OCI-LY7 (cell line): ENCODE measurements at places on chromosomes 6 and 20. TPM values are rescaled to one million over a fixed set of nuclear protein-coding genes. Genes with fewer than 3 reads are reported as not detected.

Gene NTSR1
- not detected in 2 replicates for total RNA-seq

Gene INSM1
- not detected in 2 replicates for total RNA-seq

Gene PPIL6
- 1.3 and 1.7 TPM in 2 replicates for total RNA-seq

Gene IRF4
- 281 and 291 TPM in 2 replicates for total RNA-seq

Gene MATN4
- 0.24 TPM in 1 of 2 replicates, not detected in the other for total RNA-seq

Gene MYT1
- 0.30 and 0.95 TPM in 2 replicates for total RNA-seq

Gene MAVS
- 35.5 and 37.2 TPM in 2 replicates for total RNA-seq

Gene OPRM1
- total RNA-seq = not detected in 2 replicates

Gene ANGPT4
- total RNA-seq = not detected in 2 replicates

Gene SRMS
- total RNA-seq = 0.42 TPM in 1 of 2 replicates, not detected in the other

Gene CPNE5
- total RNA-seq = 70.7 and 89.8 TPM in 2 replicates

Gene SGK2
- total RNA-seq = 0.48 and 0.87 TPM in 2 replicates

Gene DEFB128
- total RNA-seq = not detected in 2 replicates

Gene FOXF2
- total RNA-seq = not detected in 2 replicates

Gene MOG
- total RNA-seq = not detected in 2 replicates

Gene C6orf118
- not detected in 2 replicates for total RNA-seq

Gene ACOT13
- 16.4 and 19.0 TPM in 2 replicates for total RNA-seq

Gene HTR1E
- not detected in 2 replicates for total RNA-seq

Gene NRN1
- total RNA-seq = 14.1 and 24.8 TPM in 2 replicates

Gene GRM4
- total RNA-seq = 0.85 and 1.3 TPM in 2 replicates

Gene NNAT
- total RNA-seq = not detected in 2 replicates

Gene DEFB132
- not detected in 2 replicates for total RNA-seq

Gene AIF1
- total RNA-seq = 16.3 and 17.2 TPM in 2 replicates

Gene RAMACL
- 0.30 and 0.33 TPM in 2 replicates for total RNA-seq

Gene CSNK2B
- 245 and 254 TPM in 2 replicates for total RNA-seq

Gene TRIM40
- not detected in 2 replicates for total RNA-seq

Gene MAK
- total RNA-seq = 0.10 and 0.18 TPM in 2 replicates

Gene CTAGE9
- total RNA-seq = not detected in 2 replicates

Gene MAS1
- not detected in 2 replicates for total RNA-seq

Gene SPAG4
- total RNA-seq = 58.2 and 64.2 TPM in 2 replicates

Gene JPH2
- not detected in 2 replicates for total RNA-seq

Gene MCHR2
- total RNA-seq = not detected in 2 replicates

Gene TRIM27
- total RNA-seq = 112 and 116 TPM in 2 replicates

Gene FAM184A
- total RNA-seq = not detected in 2 replicates

Gene RBM24
- total RNA-seq = not detected in 2 replicates

Gene BPI
- not detected in 2 replicates for total RNA-seq

Gene TTK
- 46.0 and 51.9 TPM in 2 replicates for total RNA-seq

Gene ARFGAP1
- total RNA-seq = 105 and 116 TPM in 2 replicates

Gene TINAG
- not detected in 2 replicates for total RNA-seq

Gene ISM1
- not detected in 2 replicates for total RNA-seq

Gene MUCL3
- total RNA-seq = not detected in 2 replicates

Gene HSPA1L
- 0.15 and 0.49 TPM in 2 replicates for total RNA-seq

Gene CDH22
- not detected in 2 replicates for total RNA-seq

Gene CYP39A1
- total RNA-seq = 22.6 and 24.5 TPM in 2 replicates

Gene SIM1
- total RNA-seq = not detected in 2 replicates
